CD4-positive, alpha-beta memory T cell (primary cell): ENCODE measurements at places on chromosomes 6 and 20.

- no peak for DNase-seq
These were observed 18.2 kb upstream of the TAGAP start for GRCh38 chr6:159062976-159063375.

GRCh38 chr6:116925088-116925794 is 48.2 kb downstream of the RFX6 start:
- no peak for DNase-seq

DNA sequence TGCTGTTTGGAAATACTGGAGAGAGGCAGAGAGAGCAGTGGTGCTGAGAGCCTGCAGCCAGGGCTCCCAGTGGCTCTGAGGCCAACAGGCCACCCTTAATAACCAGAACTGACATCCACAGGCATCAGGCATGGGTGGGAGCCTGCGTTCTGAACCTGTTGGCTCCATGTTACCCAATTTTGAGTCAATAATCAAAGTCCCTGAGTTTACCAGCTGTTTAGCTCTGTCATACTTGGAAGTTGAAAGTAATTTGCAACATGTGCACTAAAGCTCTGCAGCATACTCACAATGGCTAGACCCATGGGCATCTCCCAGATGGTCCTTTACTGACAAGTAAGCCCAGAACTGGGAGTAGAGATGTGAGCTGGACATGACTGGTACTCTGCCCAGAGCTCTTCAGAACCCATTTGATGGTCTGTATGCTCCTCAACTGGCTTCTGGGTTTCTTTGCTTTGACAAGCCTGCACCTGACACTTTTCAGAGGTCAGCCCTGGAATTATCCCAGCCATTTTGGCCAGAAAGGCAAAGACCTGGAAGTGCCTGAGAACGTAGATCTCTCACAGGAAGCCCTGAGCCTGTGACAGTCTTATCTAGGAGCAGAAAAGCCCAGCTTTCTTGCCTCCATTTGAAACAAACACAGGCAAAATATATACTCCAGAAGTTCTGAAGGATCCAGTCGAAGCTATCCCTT is 122.4 kb upstream of the CITED2 start:
- no peak for DNase-seq

DNA sequence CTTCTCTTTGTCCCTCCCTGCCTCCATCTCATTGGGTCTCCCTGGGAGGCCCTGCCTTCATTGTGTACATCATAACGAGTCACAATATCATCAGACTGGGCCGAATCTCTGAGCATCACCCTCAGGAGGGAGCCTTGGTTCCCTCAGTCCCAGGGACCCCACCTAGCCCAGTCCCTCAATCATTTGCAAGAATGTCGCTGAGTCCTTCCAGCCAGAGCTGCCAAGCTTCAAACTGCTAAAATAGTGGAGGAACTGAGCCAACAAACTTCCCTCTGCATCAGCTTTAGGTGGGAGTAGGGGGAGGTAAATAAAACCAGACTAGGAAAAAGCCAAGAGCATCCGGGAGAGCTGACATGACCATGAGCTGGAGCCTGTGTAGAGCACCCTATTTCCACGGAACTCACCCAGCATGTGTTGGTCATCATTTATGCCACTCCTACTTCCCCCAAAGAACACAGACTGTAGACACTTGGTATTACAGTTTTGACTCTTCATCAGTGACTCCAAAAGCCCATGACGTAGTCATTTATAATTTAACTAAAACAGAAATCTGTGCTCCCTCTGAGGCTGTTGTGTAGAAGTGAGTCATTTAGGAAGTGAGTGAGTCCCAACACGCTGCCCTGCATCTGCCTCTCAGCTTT is 28.8 kb upstream of the IL17A start:
- no peak for DNase-seq

- no peak for DNase-seq
These were observed 120.4 kb downstream of the BCAS1 start for GRCh38 chr20:53950031-53950430.

GRCh38 chr20:43903953-43904826 is 10.5 kb upstream of the TOX2 start:
- DNase-seq, result no peak

DNA sequence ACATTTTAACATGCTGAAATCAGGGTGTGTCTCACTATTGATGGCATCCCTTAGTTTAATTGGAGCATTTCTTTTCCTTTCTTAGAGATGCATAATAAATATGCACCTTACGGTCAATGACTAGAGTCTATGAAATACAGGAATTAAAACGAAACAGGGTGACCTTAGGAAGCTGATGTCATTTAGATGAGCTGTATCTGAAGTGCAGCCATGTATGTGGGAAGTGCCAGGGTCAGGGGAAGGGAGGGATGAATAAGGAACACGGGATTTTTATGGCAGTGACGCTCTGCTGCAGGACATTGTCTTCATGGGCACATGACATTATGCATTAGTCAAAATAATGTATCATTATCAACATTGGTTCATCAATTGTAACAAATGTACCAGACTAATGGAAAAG is 84.0 kb downstream of the AGPAT4 start:
- no peak for DNase-seq

GRCh38 chr6:146345598-146345997 is 198.0 kb upstream of the RAB32 start:
- DNase-seq, result no peak

DNA sequence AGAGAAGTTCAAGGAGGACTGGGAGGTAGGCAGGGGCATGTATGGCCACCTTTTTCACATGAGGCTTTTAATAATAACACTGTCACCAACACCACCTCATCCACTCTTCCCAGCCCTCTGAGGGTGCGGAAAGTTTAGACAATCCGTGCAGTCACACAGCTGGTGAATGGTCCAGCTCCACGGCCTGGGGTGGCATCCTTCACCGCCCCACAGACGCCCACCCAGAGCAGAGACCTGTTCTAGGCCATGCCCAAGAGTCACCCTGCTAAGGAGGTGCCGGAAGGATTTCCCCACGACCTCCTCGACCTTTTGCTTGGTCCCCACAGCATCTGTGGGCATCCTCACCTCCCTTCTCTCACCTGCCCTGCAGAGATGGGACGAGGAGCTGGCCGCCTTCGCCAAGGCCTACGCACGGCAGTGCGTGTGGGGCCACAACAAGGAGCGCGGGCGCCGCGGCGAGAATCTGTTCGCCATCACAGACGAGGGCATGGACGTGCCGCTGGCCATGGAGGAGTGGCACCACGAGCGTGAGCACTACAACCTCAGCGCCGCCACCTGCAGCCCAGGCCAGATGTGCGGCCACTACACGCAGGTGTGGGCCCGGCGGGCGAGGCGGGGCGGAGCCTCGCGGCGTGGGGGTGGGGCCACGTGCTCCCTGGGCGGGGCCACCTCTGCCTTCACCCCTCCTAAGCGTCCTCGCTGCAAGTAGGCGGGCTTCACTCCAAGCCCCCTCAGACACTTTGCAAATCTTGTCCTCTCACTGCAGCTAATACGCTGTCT is 4.4 kb downstream of the PI16 start:
- no peak for DNase-seq

DNA sequence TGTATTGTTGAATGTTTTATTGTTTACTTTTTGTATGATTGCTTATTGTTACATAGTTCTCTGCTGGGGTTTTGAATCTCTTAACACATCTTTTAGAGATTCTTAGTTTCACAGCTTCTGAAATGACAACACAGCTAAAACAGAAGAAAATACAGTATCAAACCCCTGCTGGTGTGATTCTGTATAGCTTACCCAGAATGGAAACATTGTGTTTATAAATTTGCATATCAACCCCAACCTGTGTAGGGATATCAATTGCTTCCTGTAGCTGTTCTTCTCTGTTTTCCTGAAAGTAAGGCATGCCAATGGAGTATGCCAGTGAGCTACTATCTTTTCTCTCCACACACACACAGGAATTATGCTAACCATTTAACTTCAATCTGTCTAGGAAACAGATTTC is 64.3 kb upstream of the ID4 start:
- DNase-seq, result no peak

DNA sequence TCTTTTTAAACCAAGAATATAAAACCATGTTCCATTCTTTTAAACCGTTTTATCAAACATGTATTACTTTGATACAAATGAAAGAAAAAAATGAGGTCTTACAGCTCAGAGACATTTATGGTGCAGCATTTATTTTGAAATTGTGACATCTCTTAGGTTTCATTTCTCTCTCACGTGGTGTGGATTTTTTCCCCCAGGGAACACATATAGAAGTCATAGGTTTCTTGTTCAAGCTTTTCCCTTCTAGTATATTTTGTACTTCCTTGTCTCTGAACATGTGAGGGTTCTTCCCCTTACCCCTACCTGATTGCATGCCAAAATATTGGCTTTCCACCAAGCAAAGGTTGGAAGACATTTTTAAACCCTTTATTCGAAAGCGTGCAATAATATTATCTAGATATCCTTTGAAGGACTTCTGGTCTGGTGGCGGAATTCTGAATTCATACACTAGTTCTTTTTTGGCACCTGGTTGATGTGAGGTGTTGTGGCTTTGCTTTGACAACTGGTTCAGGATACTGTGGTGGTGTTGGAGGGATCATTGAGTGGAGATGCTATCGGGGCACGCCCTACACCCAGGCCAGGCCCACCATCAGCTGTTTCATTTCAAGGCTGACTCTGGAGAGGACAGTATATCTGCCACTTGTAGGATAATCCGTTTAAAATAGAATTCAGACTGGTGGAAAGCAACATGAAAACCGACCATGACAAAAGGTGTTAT is 5.6 kb upstream of the FAM50B start:
- DNase-seq, result no peak

DNA sequence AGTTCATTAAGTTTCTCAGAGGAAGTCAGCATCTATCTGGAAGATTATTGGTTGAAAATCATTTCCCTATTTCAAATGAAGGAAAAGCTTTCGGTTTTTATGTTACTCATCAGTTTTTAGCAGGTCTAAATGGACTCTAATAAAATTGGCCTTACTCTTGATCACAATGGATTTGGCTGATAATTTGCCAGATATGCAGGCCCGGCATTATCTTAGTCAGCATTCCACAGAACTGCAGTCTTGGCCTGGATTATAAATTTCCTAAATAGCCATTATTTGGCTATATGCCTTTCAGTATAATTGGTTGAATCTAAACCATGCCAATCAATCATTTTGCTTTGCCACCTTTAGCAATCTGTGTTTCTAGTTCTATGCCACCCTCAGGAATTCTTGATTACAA is 91.7 kb upstream of the KCNQ5 start:
- no peak for DNase-seq

GRCh38 chr20:10532361-10532760 is 97.3 kb downstream of the SLX4IP start:
- DNase-seq, result no peak
